Naive thymus-derived CD8-positive, alpha-beta T cell (primary cell): ENCODE measurements at places on chromosomes 11 and 22.

- no peak for DNase-seq
Observed at GRCh38 chr11:115605871-115606497, 101.8 kb upstream of the CADM1 start.

DNA sequence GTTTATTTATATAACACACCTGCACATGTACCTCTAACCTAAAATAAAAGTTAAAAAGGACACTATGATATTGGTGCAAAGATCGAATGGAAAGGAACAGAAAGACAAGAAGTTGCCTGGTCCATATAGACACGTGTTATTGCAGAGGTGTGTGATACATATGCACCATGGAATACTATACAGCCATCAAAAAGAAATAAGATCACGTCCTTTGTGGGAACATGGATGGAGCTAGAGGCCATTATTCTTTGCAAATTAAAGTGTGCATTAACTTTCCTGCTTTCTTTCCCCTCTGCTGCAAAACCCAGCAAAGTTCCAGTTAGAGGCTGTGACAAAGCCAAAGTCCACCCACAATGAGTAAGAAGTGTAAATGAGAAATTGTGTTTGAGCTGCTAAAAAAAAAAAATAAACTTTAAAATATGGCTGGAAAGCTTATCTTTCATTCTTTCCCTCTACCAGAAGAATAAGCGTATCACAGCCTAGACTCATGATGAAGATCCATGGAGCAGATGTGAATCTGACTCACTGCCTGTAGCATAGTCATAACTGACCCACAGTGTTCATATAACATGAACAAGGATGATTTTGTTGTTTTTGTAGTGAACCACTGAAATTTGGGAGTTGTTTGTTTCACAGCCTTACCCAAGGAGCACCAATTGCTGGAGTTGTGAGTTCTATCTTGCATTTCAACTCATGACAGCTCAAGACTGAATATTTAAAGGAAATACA is 9.6 kb downstream of the OR52K1 start:
- no peak for DNase-seq

- no peak for DNase-seq
Observed at GRCh38 chr11:126060757-126061171, 1.9 kb downstream of the CDON start.

GRCh38 chr11:82901922-82902485 is 468 bp downstream of the DDIAS start:
- no peak for DNase-seq

DNA sequence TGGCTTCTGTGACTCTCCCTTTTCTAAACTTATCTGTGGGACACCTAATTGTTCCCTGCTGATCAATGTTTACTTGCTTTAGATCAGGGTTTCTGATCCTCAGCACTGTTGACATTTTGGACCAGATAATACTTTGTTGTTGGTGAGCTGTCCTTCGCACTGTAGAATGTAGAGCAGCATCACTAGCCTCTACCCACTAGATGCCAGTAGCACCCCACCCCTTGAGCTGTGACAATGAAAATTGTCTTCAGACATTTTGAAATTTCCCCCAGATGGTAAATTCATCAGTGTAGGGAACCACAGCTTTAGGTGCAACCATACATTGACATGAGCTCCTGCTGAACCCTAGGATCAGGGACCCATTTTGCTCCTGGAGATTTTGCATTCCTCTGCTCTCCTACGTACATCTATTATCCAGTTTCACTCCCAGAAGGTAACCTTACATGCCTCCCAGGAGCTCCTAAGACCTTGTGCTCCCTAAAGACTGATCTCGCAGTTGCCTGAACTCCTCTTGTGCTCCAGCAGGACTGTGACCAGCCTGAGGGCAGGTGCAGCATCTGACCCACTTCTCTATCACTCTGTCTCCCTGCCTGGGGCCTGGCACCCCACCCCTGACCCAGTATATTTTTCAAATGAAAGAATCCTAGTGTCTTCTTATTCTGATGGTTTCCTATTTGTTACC is 107.8 kb downstream of the FAR1 start:
- DNase-seq: peak; percentile 36

DNA sequence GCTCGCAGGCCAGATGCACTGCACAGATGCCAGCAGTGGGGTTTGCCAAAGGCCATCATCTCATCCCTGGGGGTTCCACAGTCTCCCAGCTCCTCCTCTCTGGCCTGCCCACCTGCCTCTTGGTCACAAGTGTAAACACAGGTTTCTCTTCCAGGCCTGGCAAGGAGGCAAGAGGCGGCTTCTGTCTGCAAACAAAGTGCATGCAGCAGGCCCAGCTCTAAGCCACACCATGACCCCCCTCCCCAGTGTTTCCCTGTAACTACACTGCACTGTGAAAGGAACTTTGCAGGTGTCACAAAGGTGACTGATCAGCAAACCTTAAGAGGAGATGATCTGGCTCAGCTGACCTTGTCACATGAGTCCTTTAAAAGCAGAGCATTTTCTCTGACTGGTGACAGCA is 26.2 kb upstream of the SHISAL1 start:
- no peak for DNase-seq

DNA sequence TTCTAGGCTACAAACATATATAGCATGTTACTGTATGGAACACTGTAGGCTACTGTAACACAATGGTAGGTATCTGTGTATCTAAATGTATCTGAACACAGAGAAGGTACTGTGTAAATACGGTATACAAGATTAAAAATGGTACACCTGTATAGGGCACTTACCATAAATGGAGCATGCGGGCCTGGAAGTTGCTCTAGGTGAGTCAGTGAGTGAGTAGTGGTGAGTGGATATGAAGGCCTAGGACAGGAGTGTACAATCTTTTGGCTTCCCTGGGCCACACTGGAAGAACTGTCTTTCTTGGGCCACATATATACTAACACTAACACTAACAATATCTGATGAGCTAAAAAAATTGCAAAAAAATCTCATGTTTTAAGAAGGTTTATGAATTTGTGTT is 21.4 kb downstream of the RNF141 start:
- no peak for DNase-seq

- DNase-seq: peak; percentile 64
Observed at GRCh38 chr22:29394931-29395581, 6.7 kb upstream of the AP1B1 start.

DNA sequence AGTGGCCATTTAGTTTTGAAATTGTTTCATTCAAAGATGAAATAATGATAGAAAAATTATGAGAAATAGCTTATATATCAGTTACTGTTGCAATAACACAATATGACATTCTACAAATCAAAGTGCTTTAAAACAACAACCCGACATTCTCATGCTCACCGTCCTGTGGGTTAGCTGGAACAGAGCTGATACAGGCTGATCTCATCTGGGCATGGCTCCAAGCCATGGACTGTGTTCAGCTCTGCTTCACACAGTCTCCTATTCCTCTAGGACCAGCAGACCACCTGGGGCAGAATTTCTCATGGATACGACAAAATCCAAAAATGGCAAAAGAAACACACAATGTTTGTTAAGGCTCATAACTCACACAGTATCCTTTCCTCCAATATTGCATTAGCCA is 178.6 kb downstream of the CNTN5 start:
- DNase-seq: no peak

GRCh38 chr11:102306048-102306597 is 11.2 kb upstream of the BIRC3 start:
- DNase-seq: no peak

DNA sequence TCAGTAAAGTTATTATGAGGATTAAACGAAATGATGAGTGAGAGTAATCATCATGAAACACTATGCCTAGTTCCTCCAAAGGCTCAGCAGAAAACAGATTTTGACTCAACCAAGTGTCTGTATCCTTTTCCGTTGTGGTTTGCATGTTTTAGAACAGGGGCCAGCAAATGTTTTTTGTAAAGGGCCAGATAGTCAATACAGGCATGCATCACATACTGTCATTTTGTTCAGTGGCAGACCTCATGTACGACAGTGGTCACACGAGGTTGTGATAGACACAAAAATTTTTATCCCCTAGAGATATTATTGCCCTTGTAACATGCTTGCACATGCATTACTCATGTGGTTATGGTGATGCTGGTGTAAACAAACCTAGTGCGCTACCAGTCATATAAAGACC is 81.9 kb upstream of the SLC25A18 start:
- no peak for DNase-seq

DNA sequence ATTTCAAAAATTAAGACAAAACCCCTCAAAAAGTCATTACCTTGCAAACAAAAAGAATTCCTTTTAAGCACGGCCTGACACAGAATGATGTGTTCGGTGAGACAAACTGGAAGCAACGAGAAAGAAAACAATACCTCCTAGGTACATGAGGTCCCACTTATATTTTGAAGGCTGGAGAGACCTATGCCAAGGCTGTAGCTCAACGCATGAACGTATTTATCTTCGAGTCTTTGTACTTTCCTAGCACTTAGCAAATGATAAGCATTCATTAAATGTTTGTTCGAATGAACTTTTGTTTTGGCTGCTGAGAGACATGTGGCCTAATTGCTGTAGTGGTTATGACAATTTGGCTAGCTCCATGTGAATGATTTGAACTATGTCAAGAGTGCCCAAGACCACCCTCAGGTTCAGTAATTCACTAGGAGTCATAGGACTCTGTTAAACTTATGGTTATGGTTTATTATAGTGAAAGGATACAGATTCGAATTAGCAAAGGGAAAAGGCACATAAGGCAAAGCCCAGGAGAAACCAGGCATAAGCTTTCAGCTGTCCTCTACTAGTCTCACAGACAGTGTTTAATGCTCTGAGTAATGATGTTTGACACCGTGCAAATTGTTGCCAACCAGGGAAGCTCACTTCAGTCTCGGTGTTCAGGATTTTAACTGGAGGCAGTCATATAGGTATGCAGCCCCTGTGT is 26.0 kb upstream of the HORMAD2 start:
- DNase-seq: no peak

- no peak for DNase-seq
Observed at GRCh38 chr11:76181371-76181770, 24.9 kb downstream of the WNT11 start.

DNA sequence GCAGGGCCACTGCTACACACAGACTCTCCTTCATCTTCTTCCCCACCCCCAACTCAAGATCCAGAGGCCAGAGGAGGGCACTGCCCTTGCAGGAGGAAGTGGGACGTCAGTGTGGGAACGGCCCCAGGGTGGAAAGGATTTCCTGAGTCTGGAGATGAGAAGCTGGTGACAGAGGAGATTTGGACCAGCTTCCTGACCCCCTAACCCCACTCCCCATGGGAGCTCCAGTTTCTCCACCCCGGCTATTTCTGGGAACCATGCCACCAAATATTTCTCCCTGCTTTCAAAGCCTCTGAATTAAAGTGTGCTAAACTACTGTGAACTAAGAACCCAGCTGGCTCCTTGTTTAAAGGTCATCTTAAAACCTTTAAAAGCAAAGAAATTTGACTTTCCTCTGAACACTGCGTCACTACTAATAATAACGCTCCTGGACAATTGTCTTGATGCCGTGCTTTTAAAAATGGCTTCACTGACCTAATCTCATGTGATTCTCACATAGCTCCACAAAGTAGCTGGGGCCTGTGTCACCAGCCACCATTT is 46.6 kb downstream of the CWC15 start:
- no peak for DNase-seq

- DNase-seq: no peak
Observed at GRCh38 chr11:87304412-87304811, 266.7 kb downstream of the TMEM135 start.

DNA sequence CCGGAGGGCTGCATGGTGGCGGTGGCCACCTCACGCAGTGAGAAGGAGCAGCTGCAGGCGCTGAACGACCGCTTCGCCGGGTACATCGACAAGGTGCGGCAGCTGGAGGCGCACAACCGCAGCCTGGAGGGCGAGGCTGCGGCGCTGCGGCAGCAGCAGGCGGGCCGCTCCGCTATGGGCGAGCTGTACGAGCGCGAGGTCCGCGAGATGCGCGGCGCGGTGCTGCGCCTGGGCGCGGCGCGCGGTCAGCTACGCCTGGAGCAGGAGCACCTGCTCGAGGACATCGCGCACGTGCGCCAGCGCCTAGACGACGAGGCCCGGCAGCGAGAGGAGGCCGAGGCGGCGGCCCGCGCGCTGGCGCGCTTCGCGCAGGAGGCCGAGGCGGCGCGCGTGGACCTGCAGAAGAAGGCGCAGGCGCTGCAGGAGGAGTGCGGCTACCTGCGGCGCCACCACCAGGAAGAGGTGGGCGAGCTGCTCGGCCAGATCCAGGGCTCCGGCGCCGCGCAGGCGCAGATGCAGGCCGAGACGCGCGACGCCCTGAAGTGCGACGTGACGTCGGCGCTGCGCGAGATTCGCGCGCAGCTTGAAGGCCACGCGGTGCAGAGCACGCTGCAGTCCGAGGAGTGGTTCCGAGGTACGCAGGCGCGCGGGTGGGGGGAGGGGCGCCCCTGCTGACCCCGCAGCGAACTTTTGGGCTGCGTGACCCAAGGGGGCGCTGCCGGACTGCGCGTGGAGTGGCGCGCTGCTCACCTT is 670 bp downstream of the NEFH start:
- DNase-seq: peak; percentile 17

DNA sequence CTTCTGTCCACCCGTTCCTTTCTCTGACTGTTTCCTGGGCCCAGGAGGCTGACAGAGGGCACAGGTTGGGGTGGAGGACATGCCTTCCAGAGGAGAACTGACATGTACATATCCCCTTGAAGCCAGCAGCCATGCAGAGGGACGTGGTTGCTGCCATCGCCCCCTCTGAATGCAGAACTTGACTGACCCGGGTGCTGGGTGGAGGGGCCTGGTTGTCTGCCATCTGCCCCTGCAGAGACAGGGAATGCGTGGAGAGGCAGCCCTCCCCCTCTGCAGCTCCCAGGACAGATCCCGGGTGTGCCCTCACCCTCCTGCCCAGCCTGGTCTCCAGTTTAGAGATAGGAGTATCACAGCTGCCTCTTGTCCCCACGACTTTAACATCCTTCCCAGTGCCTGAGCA is 383.0 kb upstream of the B3GAT1 start:
- DNase-seq: no peak

DNA sequence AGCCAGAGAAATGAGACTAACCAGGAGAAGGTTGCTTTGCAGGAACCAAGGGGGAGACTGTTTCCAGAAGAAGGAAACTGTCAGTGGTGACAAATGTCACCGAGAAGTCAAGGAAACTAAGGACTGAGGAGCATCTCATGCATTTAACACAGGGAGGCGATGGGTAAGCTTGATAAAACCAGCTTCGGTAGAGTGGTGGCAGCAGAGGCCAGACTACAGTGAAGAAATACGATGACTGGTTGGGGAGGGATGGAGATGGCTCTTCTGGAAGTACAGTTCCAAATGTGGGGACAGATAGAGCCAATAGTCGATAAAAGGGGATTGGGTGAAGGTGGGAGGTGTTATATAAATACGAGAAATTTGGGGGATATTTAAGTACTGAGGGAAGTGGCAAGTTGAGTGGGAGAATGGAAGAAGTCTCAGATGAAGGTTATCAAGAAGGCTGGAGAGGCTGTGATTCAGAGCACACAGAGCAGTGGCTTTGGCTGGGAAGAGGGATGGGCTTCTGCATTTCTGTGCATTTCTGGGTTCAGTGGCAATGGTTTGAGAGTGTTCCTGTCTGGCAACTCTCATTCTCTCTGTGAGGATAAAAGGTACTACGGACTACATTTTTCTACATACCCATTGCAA is 29.2 kb downstream of the SC5D start:
- DNase-seq: peak; percentile 65
